ENCODE measurements at places on chromosomes 5 and 9.

- DNase-seq = no peak
Observed at GRCh38 chr9:34139477-34140146, 13.1 kb upstream of the DCAF12 start.

GRCh38 chr5:145633474-145633873 is 201.7 kb downstream of the PRELID2 start:
- no peak for DNase-seq

DNA sequence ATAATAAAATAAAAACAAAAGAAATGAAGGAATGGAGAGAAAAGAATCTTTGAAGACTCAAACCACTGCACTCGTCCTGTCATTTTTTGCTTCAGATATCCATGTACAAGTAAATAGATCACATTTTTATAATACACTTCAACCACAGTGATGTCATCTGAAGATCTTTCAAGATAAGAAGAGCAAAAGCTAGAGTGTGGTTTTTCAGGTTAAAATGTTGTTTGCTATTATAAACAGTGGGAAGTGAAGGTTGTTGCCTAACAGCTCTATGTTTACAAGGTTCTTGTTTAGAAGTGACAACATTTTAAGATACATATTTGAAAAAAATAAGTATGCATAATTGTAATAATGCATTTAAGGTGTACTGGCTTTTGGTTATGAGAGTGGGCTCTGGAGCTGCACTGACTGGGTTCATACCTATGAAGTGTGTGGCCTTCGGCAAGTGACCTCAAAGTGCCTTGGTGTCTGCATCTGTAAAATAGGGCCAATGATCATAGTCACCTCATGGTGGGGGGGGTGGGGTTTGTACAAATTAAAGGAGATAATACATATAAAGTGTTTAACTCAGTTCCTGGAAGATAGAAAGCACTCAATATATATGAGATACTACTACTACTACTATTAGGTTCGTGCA is 45.5 kb upstream of the IL7R start:
- DNase-seq = no peak

GRCh38 chr9:101367323-101367722 is 17.5 kb downstream of the BAAT start:
- DNase-seq = no peak

GRCh38 chr5:52269859-52270258 is 517.9 kb upstream of the ITGA1 start:
- DNase-seq = no peak

- no peak for DNase-seq
Observed at GRCh38 chr5:64811050-64811640, 42.4 kb downstream of the CWC27 start.

DNA sequence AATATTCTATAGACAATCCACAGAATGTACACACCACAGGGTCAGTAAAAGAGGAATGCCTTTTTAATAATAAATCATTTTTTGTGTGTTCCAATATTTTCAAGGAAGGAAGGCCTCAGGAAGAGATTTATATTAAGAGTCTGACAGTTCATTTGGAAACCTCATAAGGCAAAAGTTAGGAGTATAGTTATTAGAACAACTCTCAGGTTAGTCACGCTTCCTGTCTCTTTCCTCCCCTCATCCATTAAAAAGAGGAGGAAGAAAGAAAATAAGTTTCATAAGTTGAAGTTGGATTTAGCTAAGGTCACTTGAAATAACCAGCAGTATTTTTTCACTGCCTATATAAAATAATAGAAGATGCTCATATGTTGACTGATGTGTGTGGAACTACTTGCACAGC is 863.2 kb downstream of the PTPRD start:
- no peak for DNase-seq

- DNase-seq = no peak
Observed at GRCh38 chr9:3136230-3136629, 292.3 kb upstream of the PUM3 start.

DNA sequence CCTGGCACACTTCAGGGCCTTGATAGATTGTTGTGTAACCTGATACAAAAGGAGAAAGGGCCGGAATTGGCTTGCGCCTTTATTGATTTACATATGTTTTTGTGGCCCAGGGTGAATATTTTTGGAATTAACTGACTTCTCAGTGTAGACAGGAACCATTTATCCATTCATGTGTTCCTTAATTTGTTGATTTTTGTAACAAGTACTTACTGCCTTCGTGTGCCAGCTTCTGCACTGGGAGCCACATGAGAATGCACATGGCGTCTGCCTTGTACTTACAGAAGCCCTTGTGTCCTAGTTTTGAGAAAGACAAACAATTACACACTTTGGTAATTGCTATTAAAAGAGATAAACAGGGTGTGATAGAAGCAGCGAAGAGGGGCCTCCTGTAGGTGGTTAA is 26.4 kb downstream of the EHMT1 start:
- DNase-seq = no peak

- DNase-seq = no peak
Observed at GRCh38 chr9:36191686-36192085, 965 bp downstream of the CLTA start.

DNA sequence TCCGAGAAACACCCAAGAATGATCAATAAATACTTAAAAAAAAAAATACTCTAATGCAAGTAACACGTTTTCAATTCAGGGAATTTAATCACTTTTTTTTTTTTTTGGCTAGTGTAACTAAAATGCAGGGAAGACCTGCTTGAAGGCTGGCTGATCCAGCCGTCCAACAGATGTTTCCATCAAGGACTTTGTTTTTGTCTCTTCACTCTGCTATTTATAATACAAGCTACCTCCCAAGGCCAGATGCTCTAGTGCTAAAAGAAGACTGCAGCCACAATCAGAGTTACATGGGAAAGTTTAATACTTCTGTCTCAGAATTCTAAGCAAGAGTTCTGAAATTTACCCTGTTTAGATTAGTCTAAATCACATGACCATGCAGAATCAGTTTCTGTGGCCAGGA is 14.5 kb downstream of the TBCA start:
- no peak for DNase-seq

DNA sequence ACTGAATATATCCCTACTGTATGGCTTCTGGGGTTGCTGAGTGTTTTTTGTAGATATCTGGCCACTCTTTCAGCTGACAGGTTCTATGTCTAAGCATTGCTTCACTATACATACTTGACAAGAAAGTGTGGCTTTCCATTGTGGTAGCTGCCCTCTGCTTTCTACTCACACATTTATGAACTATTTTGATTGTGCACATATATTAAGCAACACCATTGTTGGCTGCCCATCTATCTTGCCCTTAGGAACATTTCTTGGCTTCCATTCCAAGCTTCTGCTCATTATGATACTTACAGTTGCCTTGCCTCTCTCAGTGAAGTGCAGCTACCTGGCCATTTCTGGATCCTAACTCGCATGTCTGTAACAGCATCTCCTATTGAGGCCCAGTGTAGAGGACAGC is 153.6 kb upstream of the MOCS2 start:
- no peak for DNase-seq

- no peak for DNase-seq
Observed at GRCh38 chr9:8558176-8558575, 758.6 kb upstream of the DMAC1 start.

DNA sequence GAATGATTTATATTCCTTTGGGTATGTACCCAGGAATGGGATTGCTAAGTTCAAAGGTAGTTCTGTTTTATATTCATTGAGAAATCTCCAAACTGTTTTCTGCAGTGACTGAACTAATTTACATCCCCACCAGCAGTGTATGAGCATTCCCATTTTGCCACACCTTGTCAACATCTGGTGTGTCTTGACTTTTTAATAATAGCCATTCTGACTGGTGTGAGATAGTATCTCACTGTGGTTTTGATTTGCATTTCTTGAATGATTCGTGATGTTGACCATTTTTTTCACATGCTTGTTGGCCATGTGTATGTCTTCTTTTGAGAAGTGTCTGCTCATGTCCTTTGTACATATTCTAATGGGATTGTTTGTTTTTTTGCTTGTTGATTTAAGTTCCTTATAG is 421.5 kb downstream of the KIAA0825 start:
- DNase-seq = no peak

- DNase-seq = no peak
Observed at GRCh38 chr9:130192382-130192999, 20.3 kb downstream of the NCS1 start.

- no peak for DNase-seq
Observed at GRCh38 chr9:6488395-6488794, 75.4 kb downstream of the UHRF2 start.

DNA sequence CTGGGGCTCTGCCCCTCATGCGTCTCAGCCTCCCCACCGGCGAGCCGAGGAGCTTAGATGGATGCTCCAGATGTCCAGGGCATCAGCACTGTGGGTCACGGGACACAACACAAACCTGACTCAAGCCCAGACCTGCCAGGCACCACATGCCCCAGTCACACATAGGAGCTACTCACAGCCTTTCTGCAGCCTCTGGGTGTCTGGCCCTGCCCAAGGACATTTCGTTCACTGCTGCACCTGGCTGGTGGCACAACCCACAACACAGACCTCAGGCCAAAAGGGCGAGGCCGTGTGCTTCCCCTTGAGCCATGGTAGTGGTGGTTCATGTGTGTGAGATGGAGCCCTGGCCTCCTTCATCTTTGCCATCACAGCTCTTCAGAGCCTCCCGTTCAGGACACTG is 89.6 kb upstream of the FCN2 start:
- DNase-seq = no peak

GRCh38 chr5:15085671-15086070 is 214.1 kb upstream of the ANKH start:
- no peak for DNase-seq

GRCh38 chr9:127021664-127022363 is 100.6 kb downstream of the ANGPTL2 start:
- DNase-seq = no peak

DNA sequence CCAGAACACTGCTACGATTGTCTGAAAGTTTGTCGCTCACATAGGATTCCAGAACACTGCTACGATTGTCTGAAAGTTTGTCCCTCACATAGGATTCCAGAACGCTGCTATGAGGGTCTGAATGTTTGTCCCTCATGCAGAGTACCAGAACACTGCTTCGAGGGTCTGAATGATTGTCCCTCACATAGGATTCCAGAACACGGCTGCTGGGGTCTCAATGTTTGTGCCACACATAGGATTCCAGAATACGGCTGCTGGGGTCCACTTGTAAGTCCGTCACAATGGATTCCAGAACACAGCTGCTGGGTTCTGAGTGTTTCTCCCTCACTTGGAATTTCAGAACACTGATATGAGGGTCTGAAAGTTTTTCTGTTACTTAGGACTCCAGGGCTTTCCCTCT is 203.3 kb downstream of the FOXD4L6 start:
- no peak for DNase-seq

GRCh38 chr9:120018550-120018949 is 561.4 kb downstream of the CDK5RAP2 start:
- no peak for DNase-seq

DNA sequence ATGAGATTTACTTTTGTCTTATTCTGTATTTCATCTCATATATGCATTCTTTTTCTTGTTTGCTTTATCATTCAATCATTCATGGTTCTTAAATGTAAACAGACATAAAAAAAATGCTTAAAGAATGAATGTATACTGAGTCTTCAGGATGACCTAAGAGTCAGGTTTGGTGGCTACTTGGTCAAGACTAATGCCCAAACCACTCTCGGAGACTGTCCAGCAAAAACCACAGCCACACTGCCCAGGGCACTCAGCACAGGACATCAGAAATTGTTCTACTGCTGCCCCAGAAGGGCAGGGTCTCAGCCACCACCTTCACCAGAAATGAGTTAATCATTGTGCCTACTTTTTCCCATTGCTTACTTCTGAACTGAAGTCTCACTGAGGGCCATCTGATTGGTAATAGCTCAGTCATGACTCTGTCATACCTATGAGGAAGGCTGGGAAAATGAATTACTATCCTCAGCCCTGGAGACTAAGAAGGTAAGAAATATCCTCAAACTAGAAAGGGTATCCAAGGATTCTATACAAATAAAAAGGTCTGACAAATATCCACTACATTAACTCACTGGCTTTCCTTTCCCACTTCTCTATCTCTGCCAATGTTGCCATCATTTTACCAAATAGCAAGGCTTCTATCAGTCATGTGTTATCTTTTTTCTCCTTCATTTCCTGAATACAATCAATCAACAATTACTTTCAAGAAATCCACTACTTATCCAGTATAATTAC is 236.1 kb downstream of the CETN3 start:
- DNase-seq = no peak

DNA sequence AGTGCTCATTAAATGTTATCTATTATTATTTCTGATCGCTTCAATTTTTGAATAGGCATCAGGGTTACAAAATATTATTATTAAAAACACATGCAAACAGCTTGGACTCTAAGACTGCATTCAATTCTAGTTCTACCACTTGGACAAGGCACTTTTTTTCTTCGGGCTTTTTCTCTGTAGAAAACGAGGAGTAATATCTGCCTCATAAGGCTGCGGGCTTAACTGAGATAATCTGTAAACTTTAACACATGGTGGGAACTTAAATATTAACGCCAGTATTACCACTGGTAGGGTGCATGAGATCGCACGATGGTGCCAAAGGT is 511 bp upstream of the SPDL1 start:
- no peak for DNase-seq

GRCh38 chr5:83034528-83035207 is 42.5 kb downstream of the TMEM167A start:
- DNase-seq = no peak

- no peak for DNase-seq
Observed at GRCh38 chr5:176781638-176782570, 28.5 kb upstream of the UNC5A start.

GRCh38 chr5:83474991-83475390 is 3.4 kb downstream of the VCAN start:
- DNase-seq = no peak

DNA sequence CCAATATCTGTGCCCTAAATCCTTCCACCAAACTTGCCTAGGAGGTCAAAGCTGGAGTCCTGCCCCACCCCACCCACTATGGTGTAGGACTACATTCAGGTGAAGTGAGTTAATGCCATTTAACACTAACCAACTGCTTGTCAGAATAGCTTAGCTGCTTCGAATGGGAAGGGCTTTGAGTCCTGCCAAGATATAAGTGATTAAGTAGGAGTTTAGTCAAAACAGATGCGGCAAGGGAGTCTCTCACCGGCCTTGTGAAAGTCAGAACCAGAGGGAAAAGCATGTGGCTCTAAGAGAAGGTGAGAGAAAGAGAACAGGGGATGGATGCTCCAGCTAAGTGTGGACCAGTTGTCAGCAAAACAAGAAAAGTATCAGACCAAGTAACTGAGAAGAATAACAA is 132.6 kb downstream of the SPOCK1 start:
- DNase-seq = no peak

- DNase-seq = no peak
Observed at GRCh38 chr5:177370488-177371119, 12.9 kb downstream of the RGS14 start.

DNA sequence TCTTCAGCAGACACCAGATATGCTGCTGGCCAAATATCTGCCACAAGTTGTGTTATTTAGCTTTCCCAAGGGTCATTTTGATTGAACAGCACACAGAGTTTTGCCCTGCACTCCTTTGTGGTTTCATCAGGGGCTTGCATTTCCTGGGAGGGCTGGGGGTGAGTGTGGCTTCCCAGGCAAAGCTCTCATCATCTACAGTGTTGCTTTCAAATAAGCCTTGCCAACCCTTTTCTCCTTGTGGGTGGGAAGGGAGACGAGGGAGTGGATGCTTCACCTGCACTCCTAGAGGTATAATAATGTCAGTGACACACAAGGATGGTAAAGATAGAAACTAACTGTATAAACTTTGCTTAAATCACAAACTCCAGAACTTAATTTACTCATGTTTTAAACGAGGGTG is 107.0 kb downstream of the MARCHF11 start:
- DNase-seq = no peak
